ENCODE measurements at places on chromosomes 5 and 9. TPM values are rescaled to one million over a fixed set of nuclear protein-coding genes. Genes with fewer than 3 reads are reported as not detected.

Gene RALGDS
- polyA plus RNA-seq: 36.8 TPM

Gene RNF208
- 15.3 TPM for polyA plus RNA-seq

Gene PFN3
- polyA plus RNA-seq: 1.5 TPM

Gene PCDHGA4
- polyA plus RNA-seq: 2.4 TPM

Gene PTRH1
- polyA plus RNA-seq: 14.6 TPM

Gene LVRN
- polyA plus RNA-seq: 1.0 TPM

Gene FSTL4
- not detected for polyA plus RNA-seq

Gene CCDC183
- polyA plus RNA-seq: 6.5 TPM

Gene INIP
- 39.0 TPM for polyA plus RNA-seq
